Upper lobe of left lung (tissue), 6 donors: ENCODE measurements at places on chromosomes 4 and X. TPM values are rescaled to one million over a fixed set of nuclear protein-coding genes. Genes with fewer than 3 reads are reported as not detected.
A peak's percentile ranks its signal among the peaks of the same experiment; 100 is the strongest.

ZNF732 gene
- not detected for total RNA-seq

DNA sequence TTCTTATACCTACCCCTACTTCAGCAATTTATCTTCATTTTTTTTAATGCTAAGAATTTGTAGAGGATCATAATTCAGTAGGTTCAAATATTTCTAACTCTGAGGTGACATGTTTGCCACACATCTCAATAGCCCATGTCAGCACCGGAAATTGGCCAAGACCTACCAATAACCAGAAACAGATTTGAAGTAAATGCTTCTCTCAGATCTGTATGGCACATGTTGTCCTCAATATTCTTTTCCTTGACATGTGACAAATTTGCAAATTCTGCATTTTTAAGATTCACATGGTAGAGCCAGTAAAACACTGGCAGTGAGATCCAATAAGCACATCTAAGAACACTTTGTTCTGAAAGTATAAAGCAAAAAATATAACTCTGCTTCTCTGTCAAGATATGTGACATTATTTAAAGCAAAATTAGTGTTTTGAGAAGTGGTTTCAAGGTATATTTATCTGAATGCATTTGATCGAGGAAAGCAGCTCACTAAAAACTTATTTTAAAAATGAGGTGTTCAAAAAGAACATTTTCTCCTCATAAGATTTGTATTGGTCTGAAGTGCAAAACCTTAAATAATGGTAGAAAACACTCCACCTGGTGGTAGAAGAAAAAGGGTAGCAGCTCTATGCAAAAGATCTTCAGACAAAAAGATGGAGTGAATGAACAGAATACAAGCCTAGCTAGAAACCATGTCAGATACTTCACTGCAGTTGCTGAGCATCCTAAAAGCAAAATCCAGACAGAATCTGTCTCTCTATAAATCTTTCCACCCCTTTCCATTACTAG, 513.8 kb upstream of the FAM241A start:
- no peak overlapping the region for H3K27ac ChIP-seq
- no peak for DNase-seq
- no peak overlapping the region for H3K4me3 ChIP-seq

DNA sequence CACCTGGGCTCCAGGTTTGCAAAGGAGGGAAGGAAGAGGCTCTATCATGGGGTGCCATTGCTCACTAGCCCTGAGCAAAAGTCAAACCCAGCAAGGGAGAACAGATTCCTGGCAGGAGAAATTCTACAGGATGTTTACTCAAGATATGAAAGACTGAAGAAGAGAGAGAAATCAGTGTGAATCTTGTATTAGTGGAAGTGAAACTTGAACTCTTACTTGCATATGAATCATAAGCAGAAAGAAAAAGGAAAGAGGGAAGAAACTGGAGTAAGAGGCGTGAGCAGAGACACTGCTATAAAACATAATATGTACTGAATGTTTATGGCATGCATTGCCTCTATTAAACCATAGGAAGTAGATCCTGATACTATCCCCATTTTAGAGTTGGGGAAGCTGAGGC, 60.9 kb downstream of the C4orf46 start:
- H3K36me3 ChIP-seq: peaks cover 2% of the 10 kb centered on the region
- DNase-seq: no peak
- no peaks in the 10 kb centered on the region for H3K27me3 ChIP-seq

- H3K27me3 ChIP-seq: peaks cover 6% of the 10 kb centered on the region
- no peak overlapping the region for H3K27ac ChIP-seq
- peak; percentile 67 for DNase-seq
- H3K4me1 ChIP-seq: peaks cover 36% of the 10 kb centered on the region
- H3K4me3 ChIP-seq: no peak overlapping the region
- H3K36me3 ChIP-seq: no peaks in the 10 kb centered on the region
These were observed 33.8 kb downstream of the FGFRL1 start for GRCh38 chr4:1045193-1045594.

GRCh38 chrX:154412468-154412867, 1.1 kb downstream of the TAFAZZIN start:
- no peaks in the 10 kb centered on the region for H3K27me3 ChIP-seq
- no peaks in the 10 kb centered on the region for H3K36me3 ChIP-seq
- peaks cover 10% of the 10 kb centered on the region for H3K4me1 ChIP-seq
- DNase-seq: no peak
